ENCODE measurements at places on chromosomes 4 and X.
A peak's percentile ranks its signal among the peaks of the same experiment; 100 is the strongest.

GRCh38 chrX:149469406-149469805, 35.7 kb downstream of the IDS start:
- no peak for DNase-seq

DNA sequence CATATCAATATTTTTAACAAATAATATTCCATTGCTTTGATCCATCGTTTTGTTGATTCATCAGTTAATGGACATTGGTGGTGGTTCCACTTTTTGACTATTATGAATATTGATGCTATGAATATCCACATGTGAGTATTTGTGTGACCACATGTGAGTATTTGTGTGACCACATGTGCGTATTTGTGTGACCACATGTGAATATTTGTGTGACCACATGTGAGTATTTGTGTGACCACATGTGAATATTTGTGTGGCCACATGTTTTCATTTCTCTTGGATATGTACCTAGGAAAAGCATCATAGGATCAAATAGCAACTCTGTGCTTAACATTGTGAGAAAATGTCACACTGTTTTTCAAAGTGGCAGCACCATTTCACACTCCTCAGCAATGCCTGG, 433.6 kb upstream of the FRG1 start:
- no peak for DNase-seq

DNA sequence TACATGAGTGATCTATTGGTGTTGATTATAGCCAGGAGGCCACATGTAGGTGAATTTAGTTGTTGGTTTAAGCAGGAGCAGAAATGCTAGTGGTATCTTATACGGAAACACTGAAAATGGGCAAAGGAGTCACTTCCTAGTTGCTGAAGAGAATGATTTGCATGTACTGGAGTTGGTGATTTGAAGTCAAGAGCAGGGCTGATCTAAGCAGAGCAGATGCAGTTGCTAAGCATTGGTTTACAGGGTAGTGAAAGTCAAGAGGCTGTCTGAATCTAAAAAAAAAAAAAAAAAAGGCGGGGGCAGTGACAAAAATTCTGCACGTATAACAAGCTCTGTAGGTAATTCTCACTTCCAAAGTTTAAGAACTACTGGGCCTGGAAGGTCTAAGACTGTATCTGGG, 90.4 kb upstream of the HPRT1 start:
- no peak for DNase-seq

- DNase-seq: no peak
Measured at GRCh38 chr4:78513411-78513975, 38.1 kb upstream of the ANXA3 start.

GRCh38 chr4:138308356-138308755, 66.2 kb upstream of the SLC7A11 start:
- DNase-seq: no peak

DNA sequence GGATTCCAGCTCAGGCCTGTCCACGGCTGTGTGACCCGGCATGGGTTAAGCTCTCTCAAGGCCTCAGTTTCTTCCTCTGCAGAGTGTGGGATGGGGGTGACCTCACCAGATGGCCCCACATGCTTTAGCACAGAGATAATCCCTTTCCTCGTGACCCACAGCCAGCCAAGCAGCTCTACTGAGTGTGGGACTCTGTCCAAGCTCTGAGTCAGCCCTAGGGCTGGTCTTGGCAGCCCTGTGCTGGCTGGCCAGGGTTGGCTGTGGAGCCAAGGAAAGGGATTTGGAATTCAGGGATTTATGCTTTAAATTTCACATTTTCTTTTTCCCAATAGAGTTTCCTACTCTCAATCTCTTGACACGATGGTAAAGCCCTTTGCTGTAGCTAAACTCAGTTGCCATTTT, 19.7 kb upstream of the SPON2 start:
- DNase-seq: peak; percentile 89

- no peak for DNase-seq
Measured at GRCh38 chr4:91497892-91498291, 805.9 kb upstream of the GRID2 start.

- no peak for DNase-seq
Measured at GRCh38 chr4:107818301-107818910, 6.3 kb upstream of the SGMS2 start.

GRCh38 chrX:48467281-48467761, 2.7 kb downstream of the SLC38A5 start:
- DNase-seq: no peak

- DNase-seq: no peak
Measured at GRCh38 chr4:15368856-15369255, 59.0 kb upstream of the C1QTNF7 start.

DNA sequence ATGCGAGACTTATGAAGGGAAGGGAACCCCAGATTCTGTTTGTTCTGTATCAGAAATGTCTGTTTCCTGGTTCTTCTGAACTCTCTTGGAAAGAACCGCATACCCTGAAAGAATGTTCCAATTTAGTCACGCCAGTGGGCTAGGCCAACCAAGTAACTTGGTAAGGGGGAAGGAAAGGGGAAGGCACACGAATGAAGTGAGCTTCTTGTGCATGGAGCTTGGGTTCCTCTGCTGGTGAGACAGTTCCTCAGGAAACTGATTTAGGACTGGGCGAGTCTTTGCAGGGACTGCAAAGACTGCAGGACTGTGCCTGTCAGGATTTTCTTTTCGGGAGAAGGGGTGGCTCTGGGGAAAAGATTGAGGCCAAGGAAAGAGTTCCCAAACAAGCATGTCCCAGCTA, 35.6 kb downstream of the FRMPD3 start:
- DNase-seq: no peak

GRCh38 chr4:114399105-114399504, 199.5 kb upstream of the UGT8 start:
- DNase-seq: no peak

DNA sequence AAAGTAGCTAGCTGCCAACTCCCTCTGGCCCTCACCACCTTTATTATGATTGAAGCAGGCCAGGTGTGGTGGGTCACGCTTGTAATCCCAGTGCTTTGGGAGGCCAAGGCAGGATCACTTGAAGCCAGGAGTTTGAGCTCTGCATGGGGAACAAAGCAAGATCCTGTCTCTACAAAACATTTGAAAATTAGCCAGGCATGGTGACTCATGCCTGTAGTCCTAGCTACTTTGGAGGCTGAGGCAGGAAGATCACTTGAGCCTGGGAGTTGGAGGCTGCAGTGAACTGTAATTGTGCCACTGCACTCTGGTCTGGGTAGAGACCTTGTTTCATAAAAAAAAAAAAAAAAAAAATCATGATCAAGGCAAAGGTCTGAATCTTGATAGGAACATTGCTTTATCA, 467.0 kb upstream of the DIPK2B start:
- no peak for DNase-seq

GRCh38 chrX:106728337-106728736, 1.8 kb downstream of the RNF128 start:
- DNase-seq: no peak

DNA sequence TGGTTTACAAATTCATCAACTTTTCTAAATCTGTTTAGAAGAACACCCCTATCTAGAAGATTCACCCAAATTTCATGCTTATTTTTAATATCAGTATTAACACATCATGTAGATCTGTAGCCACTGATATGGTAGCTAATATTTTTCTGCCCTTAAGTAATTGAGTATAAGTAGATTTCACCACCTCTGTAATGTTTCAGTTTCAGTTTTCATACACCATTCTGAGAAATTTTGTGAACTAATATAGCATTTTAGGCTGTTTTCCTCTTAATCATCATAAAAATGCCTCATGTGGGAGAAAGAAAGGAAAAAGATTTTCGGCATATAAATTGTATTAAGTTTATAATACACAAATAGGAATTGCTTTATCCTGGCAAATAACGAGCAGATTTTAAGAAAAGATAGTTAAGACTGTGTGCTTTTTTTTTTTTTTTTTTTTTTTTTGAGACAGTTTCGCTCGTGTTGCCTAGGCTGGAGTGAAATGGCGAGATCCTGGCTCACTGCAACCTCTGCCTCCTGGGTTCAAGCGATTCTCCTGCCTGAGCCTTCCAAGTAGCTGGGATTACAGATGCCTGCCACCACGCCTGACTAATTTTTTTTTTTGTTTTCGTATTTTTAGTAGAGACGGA, 21.4 kb upstream of the RBPJ start:
- DNase-seq: no peak

DNA sequence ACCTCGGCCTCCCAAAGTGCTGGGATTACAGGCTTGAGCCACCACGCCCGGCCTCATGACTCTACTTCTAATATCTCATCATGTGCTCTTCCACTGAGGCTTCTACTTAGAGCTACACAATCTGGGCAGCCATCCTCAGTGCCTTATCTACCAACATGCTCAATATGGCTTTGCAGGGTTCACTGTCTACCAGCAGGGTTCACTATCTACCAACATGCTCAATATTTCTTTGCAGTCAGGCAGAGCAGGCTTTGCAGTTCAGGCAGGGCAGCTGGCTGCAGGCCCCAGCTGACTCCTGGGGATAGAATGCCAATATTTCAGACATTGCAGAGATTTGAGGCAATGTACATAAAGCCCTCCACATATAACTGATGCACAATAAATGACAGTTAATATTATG, 47.5 kb downstream of the PKD2 start:
- no peak for DNase-seq

DNA sequence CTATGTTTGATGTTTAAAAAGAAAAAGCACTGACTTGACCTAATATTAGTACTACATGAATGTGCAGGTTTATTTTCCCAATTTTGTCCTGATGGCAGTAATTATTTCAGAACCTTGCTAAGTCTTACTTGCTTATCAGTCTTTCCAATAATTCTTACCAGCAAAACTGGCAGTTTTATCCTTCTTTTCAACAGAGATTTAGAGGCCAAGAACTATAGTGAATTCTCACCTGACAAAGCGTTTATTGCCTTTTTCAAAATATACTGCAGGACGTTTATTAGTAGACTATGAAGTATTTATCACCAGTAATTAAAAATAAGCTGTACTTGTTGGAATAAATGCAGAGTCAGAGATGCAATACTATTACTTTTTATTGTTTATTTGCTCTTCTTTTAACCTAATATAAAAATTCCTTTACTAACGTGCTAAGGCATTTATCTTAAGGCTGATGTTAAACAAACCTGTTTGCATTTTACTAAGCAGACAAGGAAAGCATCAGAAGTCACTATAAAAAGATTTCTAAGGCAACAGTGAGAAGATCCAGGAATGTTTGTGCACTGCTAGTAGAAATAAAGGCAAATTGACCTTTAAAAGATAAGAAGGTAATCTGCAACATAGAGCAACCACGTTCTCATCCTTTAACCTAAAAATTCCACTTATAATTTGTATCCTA, 80.3 kb upstream of the NOCT start:
- no peak for DNase-seq

DNA sequence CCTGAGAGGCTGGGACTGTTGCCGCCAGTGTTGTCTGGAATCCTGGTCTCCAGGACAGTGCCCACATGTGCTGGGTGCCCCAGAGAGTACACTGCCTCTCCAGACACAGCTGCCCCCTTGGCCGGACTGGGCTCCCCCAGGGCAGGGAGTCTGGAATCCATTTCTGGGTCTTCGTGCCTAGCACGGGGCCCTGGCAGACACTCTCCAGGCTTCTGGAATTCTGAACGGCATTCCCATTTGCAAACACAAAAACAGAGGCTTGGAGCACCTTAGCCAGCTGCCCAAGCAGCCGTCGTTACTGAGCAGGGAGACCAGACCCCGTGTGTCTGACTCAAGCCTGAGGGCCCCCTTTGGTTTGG, 20.8 kb downstream of the HMX1 start:
- no peak for DNase-seq

- no peak for DNase-seq
Measured at GRCh38 chr4:138225477-138225876, 16.7 kb downstream of the SLC7A11 start.

GRCh38 chrX:106774981-106775380, 27.5 kb upstream of the TBC1D8B start:
- no peak for DNase-seq

GRCh38 chr4:139658185-139658584, 7.4 kb upstream of the MGST2 start:
- DNase-seq: no peak

- no peak for DNase-seq
Measured at GRCh38 chr4:152630324-152630723, 49.5 kb downstream of the TMEM154 start.

- no peak for DNase-seq
Measured at GRCh38 chr4:147398556-147398955, 82.3 kb upstream of the EDNRA start.

GRCh38 chr4:10664408-10664807, 20.2 kb downstream of the CLNK start:
- peak; percentile 10 for DNase-seq

DNA sequence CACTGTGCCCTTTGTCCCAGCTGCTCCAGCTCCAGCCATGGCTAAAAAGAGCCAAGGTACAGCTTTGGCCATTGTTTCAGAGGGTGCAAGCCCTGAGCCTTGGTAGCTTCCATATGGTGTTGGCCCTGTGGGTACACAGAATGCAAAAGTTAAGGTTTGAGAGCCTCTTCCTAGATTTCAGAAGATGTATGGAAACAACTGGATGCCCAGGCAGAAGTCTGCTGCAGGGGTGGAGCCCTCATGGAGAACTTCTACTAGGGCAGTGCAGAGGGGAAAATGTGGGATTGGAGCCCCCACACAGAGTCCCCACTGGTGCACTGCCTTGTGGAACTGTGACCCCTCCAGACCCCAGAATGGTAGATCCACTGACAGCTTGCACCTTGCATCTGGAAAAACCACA, 70.9 kb upstream of the MSX1 start:
- no peak for DNase-seq

DNA sequence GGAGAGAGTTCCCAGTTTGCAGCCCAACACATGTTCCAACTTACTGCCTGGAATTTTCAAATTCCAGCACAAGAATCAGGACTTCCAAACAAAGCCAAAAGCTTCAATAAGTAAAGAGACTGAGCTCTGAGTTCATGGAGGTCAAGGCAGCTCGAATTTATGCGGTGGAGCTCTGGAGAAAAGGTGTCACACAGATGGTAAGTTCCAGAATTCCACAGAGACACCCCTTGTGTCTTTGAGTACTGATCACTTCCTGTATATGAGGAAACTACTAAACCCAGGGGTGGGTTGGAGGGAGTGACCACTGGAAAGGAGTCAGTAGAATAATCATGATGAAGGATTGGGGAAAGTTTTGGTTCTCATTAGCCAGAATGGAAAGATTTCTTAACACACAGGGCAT, 118.5 kb upstream of the GUCY1A1 start:
- no peak for DNase-seq

DNA sequence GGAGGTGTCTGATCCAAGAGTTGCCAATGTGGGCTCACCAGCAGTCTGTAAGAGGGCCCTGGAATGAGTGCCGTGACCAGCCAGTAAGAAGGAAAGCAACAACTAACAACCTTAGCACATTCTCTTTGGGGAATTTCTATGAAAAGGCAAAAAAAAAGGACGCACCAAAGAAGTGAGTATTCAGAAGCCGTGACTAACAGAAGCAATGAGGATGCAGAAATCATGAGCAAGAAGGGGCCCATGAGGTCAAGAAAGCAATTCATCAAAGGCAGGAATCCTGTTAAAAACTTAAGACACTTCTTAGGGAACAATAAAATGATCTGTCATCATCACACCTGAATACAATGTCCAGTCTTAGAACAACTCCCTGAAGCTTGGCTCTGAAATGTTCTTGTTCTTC, 260.5 kb downstream of the RAPGEF2 start:
- no peak for DNase-seq

- DNase-seq: no peak
Measured at GRCh38 chr4:146633471-146633800, 5.3 kb upstream of the POU4F2 start.

GRCh38 chr4:138190452-138190858, 51.7 kb downstream of the SLC7A11 start:
- DNase-seq: no peak

Measured in frontal cortex (tissue), 4 donors.